Activated CD4-positive, alpha-beta T cell treated with anti-CD3 and anti-CD28 coated beads, Interleukin-2, amount 10 ng/mL, durations not matched to agents 24 days and 14 days (primary cell): ENCODE measurements at places on chromosomes 2 and 18. TPM values are rescaled to one million over a fixed set of nuclear protein-coding genes. Genes with fewer than 3 reads are reported as not detected.
A peak's percentile ranks its signal among the peaks of the same experiment; 100 is the strongest.

DNA sequence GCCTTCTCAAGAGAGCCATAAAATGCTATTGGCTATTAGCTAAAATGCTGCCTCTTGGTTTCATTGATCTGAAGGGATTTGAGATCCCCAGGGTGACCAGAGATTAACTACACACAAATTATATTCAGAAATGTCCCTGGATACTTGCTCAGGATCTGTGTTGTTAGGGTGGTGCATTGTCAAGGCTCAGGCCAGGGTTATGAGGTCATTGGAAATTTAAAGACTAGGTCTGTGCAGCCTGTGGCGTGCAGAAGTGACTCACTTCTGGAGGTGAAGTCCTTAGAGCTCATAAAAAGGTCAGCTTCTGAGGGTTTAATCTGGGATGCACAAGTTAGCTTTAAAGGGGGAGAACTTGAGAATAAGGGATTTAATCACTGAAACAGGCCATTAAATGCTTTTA is 23.5 kb downstream of the LRRTM1 start:
- DNase-seq: no peak
- no peaks in the 10 kb centered on the region for H3K4me1 ChIP-seq
- no peaks in the 10 kb centered on the region for H3K27me3 ChIP-seq

GRCh38 chr18:57087644-57088376 is 59.1 kb upstream of the BOD1L2 start:
- no peak for DNase-seq
- H3K4me1 ChIP-seq: peaks cover 14% of the 10 kb centered on the region
- peaks cover 16% of the 10 kb centered on the region for H3K27me3 ChIP-seq
- no peak overlapping the region for H3K27ac ChIP-seq
- H3K36me3 ChIP-seq: no peaks in the 10 kb centered on the region

DNA sequence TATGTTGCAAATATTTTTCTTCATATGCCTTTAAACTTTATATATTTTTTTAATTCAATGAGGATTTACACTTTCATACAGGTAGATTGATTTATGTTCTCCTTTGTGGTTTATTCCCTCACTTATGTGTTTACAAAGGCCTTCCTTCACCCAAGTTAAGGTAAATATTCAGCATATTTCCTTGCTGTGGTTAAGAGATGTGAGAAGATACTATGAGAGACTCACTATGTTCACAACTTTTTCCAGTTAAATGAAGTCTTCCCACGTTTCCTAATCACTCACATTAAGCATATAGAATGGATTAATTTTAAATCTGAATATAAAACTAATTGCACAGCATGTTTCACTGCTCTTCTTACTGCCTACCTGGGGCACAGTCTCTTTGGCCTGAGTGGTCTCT is 597 bp downstream of the PECR start:
- H3K4me1 ChIP-seq: peaks cover 48% of the 10 kb centered on the region
- peak overlapping the region; percentile 78 for H3K27ac ChIP-seq
- DNase-seq: no peak
- H3K36me3 ChIP-seq: peaks cover 9% of the 10 kb centered on the region
- peak overlapping the region; percentile 90 for H3K4me3 ChIP-seq

DNA sequence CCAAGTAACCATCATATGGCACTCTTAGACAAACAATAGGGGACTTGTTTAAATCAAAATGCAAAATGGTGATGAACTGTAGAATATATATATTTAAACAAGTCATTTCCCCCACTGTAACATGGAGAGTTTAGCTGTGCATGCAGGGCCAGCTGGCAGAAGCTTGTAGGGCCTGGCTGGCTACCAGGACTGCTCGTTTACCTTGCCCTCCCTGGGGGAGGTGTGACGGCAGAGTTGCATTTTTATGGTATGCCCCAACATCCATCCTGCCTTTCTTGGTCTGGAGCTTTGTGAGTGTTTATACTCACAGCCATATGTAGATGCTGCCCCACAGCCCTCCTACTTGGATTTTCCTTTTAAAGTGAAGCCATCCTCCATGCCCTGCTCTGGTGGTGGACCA is 101.7 kb upstream of the ZFP36L2 start:
- no peak overlapping the region for H3K4me3 ChIP-seq
- peaks cover 14% of the 10 kb centered on the region for H3K36me3 ChIP-seq
- H3K27ac ChIP-seq: no peak overlapping the region
- H3K4me1 ChIP-seq: no peaks in the 10 kb centered on the region

GRCh38 chr2:30964334-30965005 is 157.2 kb upstream of the CAPN13 start:
- no peak overlapping the region for H3K4me3 ChIP-seq
- no peaks in the 10 kb centered on the region for H3K36me3 ChIP-seq
- H3K27ac ChIP-seq: no peak overlapping the region
- DNase-seq: no peak

DNA sequence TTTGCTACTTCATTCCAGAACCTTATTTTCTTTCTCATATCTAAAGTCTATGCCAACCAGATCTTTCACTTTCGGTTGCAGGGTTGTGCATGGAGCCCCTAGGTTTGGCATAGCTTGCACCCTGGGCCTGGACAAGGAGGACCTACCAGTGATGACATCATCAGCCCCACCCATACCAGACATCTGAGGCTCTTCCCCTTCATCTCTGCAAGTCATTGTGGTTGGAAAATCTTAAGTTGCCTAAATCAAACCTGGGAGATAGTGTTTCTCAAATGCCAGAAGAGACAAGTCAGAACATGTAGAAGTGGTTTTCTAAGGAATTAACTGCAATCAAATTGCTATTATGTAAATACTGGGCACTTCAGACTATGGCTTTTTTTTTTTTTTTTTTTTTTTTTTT is 363.3 kb downstream of the ZNF516 start:
- peaks cover 9% of the 10 kb centered on the region for H3K4me1 ChIP-seq
- peaks cover under 1% of the 10 kb centered on the region for H3K27me3 ChIP-seq
- H3K4me3 ChIP-seq: no peak overlapping the region
- H3K27ac ChIP-seq: peak overlapping the region; percentile 13

DNA sequence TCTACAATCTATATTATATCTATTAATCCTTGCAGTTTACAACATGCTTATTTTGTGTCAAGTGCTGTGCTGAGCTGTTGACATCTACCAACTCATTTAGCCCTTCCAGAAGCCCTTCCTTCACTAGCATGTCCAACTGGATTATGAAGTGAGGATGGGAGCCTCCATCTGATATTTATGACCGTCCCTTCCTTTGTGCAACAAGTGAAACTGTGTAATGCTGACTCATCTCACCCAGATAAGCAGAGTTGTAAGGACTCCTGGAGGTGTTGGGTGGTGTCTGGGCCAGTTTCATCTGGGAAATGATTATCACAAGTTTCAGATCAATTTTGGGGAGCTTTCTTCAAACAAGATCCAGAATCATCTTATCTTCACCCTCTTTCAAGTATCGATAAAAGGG is 156.6 kb upstream of the ETAA1 start:
- DNase-seq: no peak
- no peak overlapping the region for H3K4me3 ChIP-seq
- no peaks in the 10 kb centered on the region for H3K4me1 ChIP-seq
- no peaks in the 10 kb centered on the region for H3K27me3 ChIP-seq
- no peaks in the 10 kb centered on the region for H3K36me3 ChIP-seq

DNA sequence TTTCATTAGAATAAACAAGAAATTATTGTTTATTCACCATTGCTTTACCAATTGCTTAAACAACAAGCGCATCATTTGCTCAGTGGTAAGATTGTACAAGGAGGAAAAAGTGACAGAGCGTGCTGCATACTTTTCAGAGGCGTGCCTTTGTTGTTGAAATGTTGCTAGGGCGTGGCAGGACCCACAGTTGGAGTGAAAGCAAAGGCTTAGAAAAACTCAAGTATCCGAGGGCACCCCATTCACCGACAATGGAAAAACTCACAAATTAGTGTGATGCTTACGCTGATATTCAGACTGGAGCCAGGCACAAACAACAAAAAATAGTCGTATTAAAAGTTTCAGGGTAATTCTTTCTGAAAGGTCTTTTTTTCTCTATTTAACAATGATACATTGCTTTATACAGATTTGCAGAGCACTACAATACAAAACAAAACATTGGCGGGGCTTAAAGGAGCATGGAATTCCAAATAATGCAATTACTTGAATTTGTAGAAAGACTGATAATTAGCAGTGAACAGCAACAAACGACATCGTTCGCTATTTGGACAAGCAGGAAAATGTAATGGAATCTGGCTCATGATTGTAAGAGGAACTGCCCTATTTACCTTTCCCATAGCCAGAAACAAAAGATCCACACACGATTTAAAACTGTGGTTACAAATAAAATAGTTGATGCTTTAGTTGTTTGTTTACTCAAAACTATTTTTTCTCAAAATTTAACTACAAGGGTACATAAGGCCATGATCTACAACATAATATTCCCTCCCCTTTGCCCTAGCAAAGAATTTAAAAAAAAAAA is 37.8 kb upstream of the RTTN start:
- peak; percentile 6 for DNase-seq
- H3K4me3 ChIP-seq: no peak overlapping the region
- no peak overlapping the region for H3K27ac ChIP-seq
- no peaks in the 10 kb centered on the region for H3K36me3 ChIP-seq
- peaks cover 10% of the 10 kb centered on the region for H3K27me3 ChIP-seq

- DNase-seq: no peak
- no peaks in the 10 kb centered on the region for H3K27me3 ChIP-seq
- peak overlapping the region; percentile 99 for H3K27ac ChIP-seq
- H3K36me3 ChIP-seq: peaks cover 51% of the 10 kb centered on the region
- H3K4me3 ChIP-seq: peak overlapping the region; percentile 91
Observed at GRCh38 chr2:27211241-27211942, 449 bp upstream of the ATRAID start.

GRCh38 chr2:226915846-226916360 is 80.0 kb downstream of the RHBDD1 start:
- no peak for DNase-seq
- peaks cover 19% of the 10 kb centered on the region for H3K36me3 ChIP-seq
- no peaks in the 10 kb centered on the region for H3K27me3 ChIP-seq
- H3K27ac ChIP-seq: no peak overlapping the region

GRCh38 chr18:60962625-60963024 is 370.6 kb upstream of the CDH20 start:
- H3K4me3 ChIP-seq: no peak overlapping the region
- H3K36me3 ChIP-seq: no peaks in the 10 kb centered on the region
- no peak for DNase-seq
- H3K27ac ChIP-seq: no peak overlapping the region

DNA sequence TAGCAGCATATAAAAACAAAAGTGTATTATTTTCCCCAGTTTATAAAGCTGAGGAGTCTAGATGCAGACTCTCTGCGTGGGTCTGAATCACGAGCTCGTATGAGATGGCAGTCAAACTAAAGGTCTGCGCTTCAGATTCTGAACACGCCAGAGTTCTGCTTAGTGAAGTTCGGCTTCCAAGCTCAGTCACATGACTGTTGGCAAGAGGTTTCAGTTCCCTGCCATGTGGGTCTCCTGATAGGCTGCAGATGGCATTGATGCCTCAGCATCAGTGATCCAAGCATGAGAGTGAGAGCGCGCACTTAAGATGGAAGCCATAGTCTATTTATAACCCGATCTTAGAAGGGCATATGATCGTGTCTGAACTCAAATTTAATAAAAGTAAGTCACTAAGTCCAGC is 242.8 kb upstream of the DOK6 start:
- H3K27ac ChIP-seq: no peak overlapping the region
- no peak overlapping the region for H3K4me3 ChIP-seq
- no peaks in the 10 kb centered on the region for H3K36me3 ChIP-seq
- H3K4me1 ChIP-seq: no peaks in the 10 kb centered on the region

- H3K4me1 ChIP-seq: peaks cover 6% of the 10 kb centered on the region
- H3K4me3 ChIP-seq: no peak overlapping the region
- peaks cover 22% of the 10 kb centered on the region for H3K27me3 ChIP-seq
Observed at GRCh38 chr2:70479816-70480215, 73.8 kb downstream of the TGFA start.

- peaks cover 7% of the 10 kb centered on the region for H3K4me1 ChIP-seq
- no peaks in the 10 kb centered on the region for H3K36me3 ChIP-seq
- H3K27me3 ChIP-seq: no peaks in the 10 kb centered on the region
- no peak for DNase-seq
- H3K27ac ChIP-seq: no peak overlapping the region
Observed at GRCh38 chr2:207269038-207269437, 103.3 kb upstream of the KLF7 start.

DNA sequence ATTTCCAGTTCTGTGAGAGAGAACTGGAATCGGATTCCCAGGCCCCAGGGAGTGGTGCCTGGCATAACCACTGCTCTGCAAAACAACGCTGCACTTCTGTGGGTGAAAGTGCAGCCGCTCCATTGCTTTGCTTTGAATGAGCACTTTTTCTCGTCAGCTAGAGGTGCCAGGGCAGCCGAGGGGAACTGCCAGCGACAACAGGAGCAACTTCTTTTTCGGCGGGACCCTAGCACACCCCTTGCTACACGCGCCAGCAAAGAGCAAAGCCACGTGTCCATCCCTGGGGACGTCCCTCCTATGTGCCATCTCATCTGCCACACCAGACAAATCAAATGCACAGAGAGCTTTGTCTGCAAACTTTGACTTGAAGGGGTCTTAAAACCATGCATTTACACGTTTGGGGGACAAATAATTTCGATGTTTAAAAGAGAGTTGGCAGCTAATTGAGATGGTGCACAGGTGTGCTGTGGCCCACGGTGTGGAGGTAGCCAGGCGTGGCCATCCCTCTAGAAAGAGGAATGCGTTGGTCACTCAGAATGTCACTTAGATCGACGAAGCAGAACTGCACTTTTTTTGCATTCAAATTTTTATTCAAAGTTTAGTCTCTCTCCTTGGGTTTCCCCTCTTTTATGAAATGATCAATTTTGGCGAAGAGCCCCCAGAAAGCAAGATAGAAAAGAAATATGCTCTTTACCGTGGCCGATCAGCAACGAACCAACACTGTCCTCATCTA is 151.8 kb downstream of the MBP start:
- H3K36me3 ChIP-seq: no peaks in the 10 kb centered on the region
- no peaks in the 10 kb centered on the region for H3K27me3 ChIP-seq
- no peak for DNase-seq
- no peak overlapping the region for H3K27ac ChIP-seq
- peaks cover 4% of the 10 kb centered on the region for H3K4me1 ChIP-seq

- no peak overlapping the region for H3K27ac ChIP-seq
- DNase-seq: no peak
- H3K4me1 ChIP-seq: no peaks in the 10 kb centered on the region
- no peaks in the 10 kb centered on the region for H3K27me3 ChIP-seq
- no peak overlapping the region for H3K4me3 ChIP-seq
Observed at GRCh38 chr2:16187482-16187817, 247.1 kb downstream of the MYCN start.

GRCh38 chr2:24385366-24385765 is 25.0 kb upstream of the ITSN2 start:
- H3K4me3 ChIP-seq: no peak overlapping the region
- peaks cover 1% of the 10 kb centered on the region for H3K4me1 ChIP-seq
- DNase-seq: no peak
- no peak overlapping the region for H3K27ac ChIP-seq

- H3K27me3 ChIP-seq: no peaks in the 10 kb centered on the region
- H3K36me3 ChIP-seq: no peaks in the 10 kb centered on the region
- no peak overlapping the region for H3K4me3 ChIP-seq
- no peak overlapping the region for H3K27ac ChIP-seq
- DNase-seq: no peak
Observed at GRCh38 chr18:28412521-28412920, 235.6 kb upstream of the CDH2 start.

SP140 gene
- total RNA-seq: 236 and 241 TPM in 2 replicates

IL37 gene
- not detected in 2 replicates for total RNA-seq

RGPD3 gene
- total RNA-seq: 0.21 TPM in 2 replicates

CD226 gene
- 121 and 123 TPM in 2 replicates for total RNA-seq

TCF7L1 gene
- 0.19 TPM in 1 of 2 replicates, not detected in the other for total RNA-seq

ABCB11 gene
- not detected in 2 replicates for total RNA-seq

RFTN2 gene
- not detected in 2 replicates for total RNA-seq
